ENCODE measurements at places on chromosomes 12 and 14. TPM values are rescaled to one million over a fixed set of nuclear protein-coding genes. Genes with fewer than 3 reads are reported as not detected.

ABCC9 gene
- total RNA-seq = 2.3 TPM

MYL2 gene
- total RNA-seq = 0.55 TPM

RPGRIP1 gene
- total RNA-seq = 35.7 TPM

SLC6A15 gene
- total RNA-seq = 1.7 TPM

CMTM5 gene
- total RNA-seq = 0.81 TPM

DNA sequence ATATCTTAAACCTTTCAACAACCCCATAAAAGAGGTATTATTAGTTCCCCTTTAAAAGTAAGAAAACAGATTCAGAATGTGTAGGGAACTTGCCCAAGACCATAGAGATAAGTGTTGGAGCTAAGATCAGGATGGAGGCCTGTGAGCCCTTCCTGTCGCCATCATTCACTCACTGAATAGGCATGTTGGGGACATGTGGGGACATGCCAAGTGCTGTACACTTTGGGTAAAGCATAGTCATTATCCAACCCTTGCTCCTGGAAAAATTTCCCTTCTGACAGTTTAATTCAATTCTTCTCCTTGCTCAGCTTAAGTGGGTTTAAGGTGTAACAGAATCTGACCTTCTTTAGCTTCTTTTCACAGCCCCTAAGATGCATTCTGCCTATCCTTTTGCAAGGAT lies 28.0 kb upstream of the C12orf42 start:
- no peaks in the 10 kb centered on the region for H3K27me3 ChIP-seq
- no peak overlapping the region for H3K4me3 ChIP-seq
- H3K36me3 ChIP-seq = no peaks in the 10 kb centered on the region

DNA sequence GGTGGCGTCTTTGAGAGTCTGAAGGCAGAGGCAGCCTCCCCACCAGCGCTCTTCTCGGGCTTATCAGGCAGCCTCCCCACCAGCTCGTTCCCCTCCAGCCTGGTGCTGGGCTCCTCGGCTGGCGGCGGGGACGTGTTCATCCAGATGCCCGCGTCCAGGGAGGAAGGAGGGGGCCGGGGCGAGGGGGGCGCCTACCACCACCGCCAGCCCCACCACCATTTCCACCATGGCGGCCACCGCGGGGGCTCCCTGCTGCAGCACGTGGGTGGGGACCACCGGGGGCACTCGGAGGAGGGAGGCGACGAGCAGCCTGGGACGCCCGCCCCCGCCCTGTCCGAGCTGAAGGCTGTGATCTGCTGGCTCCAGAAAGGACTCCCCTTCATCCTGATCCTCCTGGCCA lies 11.8 kb downstream of the RNFT2 start:
- H3K27me3 ChIP-seq = no peaks in the 10 kb centered on the region
- no peaks in the 10 kb centered on the region for H3K4me1 ChIP-seq
- DNase-seq = no peak
- H3K4me3 ChIP-seq = no peak overlapping the region
- H3K27ac ChIP-seq = no peak overlapping the region

- H3K4me1 ChIP-seq = no peaks in the 10 kb centered on the region
- H3K27ac ChIP-seq = no peak overlapping the region
- no peaks in the 10 kb centered on the region for H3K27me3 ChIP-seq
- H3K4me3 ChIP-seq = no peak overlapping the region
- DNase-seq = no peak
Measured at GRCh38 chr12:47236109-47236714, 156.5 kb upstream of the AMIGO2 start.

GRCh38 chr12:91746976-91747375 lies 398.7 kb downstream of the BTG1 start:
- no peak overlapping the region for H3K27ac ChIP-seq
- no peak overlapping the region for H3K4me3 ChIP-seq
- H3K36me3 ChIP-seq = no peaks in the 10 kb centered on the region
- no peak for DNase-seq
- no peaks in the 10 kb centered on the region for H3K27me3 ChIP-seq

DNA sequence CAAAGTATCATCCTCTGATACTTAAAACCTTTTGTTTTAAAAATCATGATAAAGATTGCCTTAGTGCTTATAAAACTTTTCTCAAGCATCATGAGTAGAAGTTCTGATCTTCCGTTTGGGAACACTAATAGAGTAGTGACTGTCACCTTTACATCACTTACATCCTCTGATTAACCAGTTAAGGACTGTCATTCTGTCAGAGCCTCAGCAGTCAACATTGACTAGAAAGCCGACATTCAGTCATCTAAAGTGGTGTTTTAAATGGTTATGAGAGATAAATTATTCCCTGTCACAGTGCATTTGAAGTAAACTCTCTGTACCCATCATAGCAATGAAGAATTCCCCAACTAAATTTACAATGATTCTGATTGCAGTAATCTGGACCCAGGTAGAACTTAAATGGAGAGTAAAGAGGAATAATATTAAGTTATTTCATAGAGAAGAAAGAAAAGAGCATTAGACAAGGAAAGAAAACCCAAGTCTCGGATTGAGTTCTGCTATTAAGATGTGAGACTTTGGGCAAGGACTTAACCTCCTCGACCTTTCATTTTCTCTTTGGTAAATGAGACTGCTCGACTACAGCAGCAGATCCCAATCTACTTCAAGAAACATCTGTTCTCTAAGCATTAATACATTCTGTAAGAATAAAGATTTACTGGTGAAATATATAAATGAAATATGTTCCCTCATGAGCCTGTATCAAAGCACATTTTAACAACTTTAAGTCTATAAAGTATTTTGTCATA lies 563.9 kb upstream of the LMO3 start:
- H3K4me3 ChIP-seq = no peak overlapping the region
- H3K36me3 ChIP-seq = no peaks in the 10 kb centered on the region
- H3K4me1 ChIP-seq = no peaks in the 10 kb centered on the region
- H3K27ac ChIP-seq = no peak overlapping the region

- H3K4me1 ChIP-seq = no peaks in the 10 kb centered on the region
- H3K36me3 ChIP-seq = no peaks in the 10 kb centered on the region
- H3K27me3 ChIP-seq = no peaks in the 10 kb centered on the region
- no peak for DNase-seq
- H3K27ac ChIP-seq = no peak overlapping the region
- no peak overlapping the region for H3K4me3 ChIP-seq
Measured at GRCh38 chr14:25122211-25122610, 72.3 kb upstream of the STXBP6 start.

GRCh38 chr12:124497658-124498057 lies 69.8 kb downstream of the NCOR2 start:
- peak; percentile 59 for DNase-seq
- no peak overlapping the region for H3K4me3 ChIP-seq
- no peaks in the 10 kb centered on the region for H3K36me3 ChIP-seq
- no peaks in the 10 kb centered on the region for H3K27me3 ChIP-seq

- H3K4me3 ChIP-seq = no peak overlapping the region
- no peaks in the 10 kb centered on the region for H3K36me3 ChIP-seq
- no peak overlapping the region for H3K27ac ChIP-seq
- DNase-seq = no peak
- no peaks in the 10 kb centered on the region for H3K27me3 ChIP-seq
Measured at GRCh38 chr12:96130396-96131059, 63.6 kb upstream of the ELK3 start.

GRCh38 chr12:6850796-6851152 lies 312 bp downstream of the CDCA3 start:
- H3K4me3 ChIP-seq = peak overlapping the region; percentile 76
- DNase-seq = no peak
- peaks cover 19% of the 10 kb centered on the region for H3K4me1 ChIP-seq
- no peaks in the 10 kb centered on the region for H3K36me3 ChIP-seq
- H3K27me3 ChIP-seq = no peaks in the 10 kb centered on the region

GRCh38 chr14:55580470-55581341 lies 699 bp downstream of the KTN1 start:
- H3K27me3 ChIP-seq = no peaks in the 10 kb centered on the region
- no peaks in the 10 kb centered on the region for H3K36me3 ChIP-seq
- peak overlapping the region; percentile 97 for H3K27ac ChIP-seq
- DNase-seq = peak; percentile 74

DNA sequence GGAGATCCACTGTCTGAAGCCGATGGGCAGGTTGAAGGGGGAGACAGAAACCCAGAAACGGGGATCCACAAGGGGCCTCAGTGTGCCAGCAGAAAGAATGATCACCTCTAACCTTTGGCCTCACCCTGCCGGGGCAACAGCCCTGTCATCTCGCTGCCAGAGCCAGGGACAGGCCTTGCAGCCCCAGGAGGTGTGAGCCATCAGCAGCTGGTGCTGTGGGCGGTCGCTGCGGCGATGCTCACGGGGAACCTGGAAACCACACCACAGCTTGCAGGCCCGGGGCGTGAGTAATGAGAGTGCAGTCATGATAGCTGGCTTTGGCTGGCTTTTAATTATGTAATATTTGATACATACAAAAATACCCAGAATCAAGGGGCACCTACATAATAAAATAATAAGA lies 4.7 kb upstream of the TTC7B start:
- no peaks in the 10 kb centered on the region for H3K27me3 ChIP-seq
- H3K4me3 ChIP-seq = no peak overlapping the region
- H3K4me1 ChIP-seq = no peaks in the 10 kb centered on the region
- no peak overlapping the region for H3K27ac ChIP-seq

DNA sequence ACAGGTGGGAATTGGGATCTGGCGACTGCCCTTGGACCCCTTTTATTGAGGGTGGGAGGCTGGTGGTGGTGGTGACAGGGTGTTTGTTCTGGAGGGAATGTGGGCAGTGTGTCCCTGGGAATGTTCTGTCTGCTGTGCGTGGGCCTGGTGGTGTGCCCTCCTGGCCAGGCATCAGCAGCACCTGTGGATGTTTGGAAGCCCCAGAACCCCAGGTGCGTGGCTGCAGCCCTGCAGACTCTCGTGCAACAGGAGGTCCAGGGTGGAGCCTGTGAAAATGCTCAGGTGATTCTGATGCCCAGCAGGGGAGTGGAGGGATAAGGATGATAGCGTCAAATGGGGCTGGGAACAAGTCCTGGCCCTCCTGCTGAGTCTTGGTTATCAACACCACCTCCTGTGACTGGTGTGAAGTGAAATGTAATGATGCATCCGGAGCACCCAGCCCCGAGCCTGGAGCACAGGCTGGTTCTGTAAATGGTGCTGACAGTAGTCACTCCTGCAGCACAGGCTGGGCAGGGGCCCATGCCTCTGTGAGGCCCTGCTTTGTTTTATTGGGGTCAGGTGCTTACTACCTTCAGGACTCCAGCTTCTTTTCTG lies 176.6 kb downstream of the TSPAN9 start:
- no peak overlapping the region for H3K4me3 ChIP-seq
- H3K36me3 ChIP-seq = no peaks in the 10 kb centered on the region
- H3K4me1 ChIP-seq = peaks cover 12% of the 10 kb centered on the region
- no peak overlapping the region for H3K27ac ChIP-seq
- no peaks in the 10 kb centered on the region for H3K27me3 ChIP-seq

GRCh38 chr12:118641249-118641648 lies 264.9 kb downstream of the SUDS3 start:
- H3K4me1 ChIP-seq = no peaks in the 10 kb centered on the region
- no peaks in the 10 kb centered on the region for H3K27me3 ChIP-seq
- no peak overlapping the region for H3K27ac ChIP-seq

GRCh38 chr14:44945264-44945663 lies 16.5 kb downstream of the KLHL28 start:
- H3K4me1 ChIP-seq = no peaks in the 10 kb centered on the region
- H3K4me3 ChIP-seq = no peak overlapping the region
- no peaks in the 10 kb centered on the region for H3K27me3 ChIP-seq
- no peak overlapping the region for H3K27ac ChIP-seq

DNA sequence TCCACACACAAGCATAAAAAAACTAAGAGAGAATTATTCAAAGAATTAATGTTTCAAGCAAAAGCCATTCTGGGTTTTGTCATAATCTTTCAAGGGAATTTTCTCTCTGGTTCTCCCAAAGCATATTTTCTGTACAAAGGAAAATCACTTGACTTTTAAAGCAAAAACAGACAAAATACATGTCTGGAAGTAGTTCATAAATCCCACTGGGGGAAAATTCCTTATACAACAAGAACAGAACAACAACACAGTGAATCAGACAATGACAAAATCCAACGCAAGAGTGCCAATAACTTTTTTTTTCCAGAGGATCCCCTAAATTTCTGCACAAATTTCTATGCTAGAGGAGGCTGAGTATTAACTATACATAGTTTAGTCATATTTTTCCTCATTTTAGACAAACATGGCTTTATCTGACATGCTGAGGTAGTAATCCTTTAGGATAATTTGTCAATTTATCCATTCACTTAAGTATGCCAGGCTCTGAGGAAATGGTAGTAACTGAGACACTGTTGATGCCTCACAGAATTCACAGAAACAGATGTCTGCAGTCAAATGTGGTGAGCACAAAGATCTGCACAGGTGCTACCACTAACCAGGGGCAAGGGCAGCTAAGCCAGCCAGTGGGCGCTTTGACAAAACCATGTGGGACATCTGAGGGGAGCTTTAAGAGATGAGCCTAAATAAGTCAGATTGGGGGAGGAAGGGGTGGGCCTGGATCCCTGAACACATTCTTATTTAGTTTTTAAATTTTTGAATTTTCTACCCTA lies 38.0 kb downstream of the GRIP1 start:
- no peaks in the 10 kb centered on the region for H3K4me1 ChIP-seq
- no peak overlapping the region for H3K4me3 ChIP-seq
- H3K27ac ChIP-seq = no peak overlapping the region
- no peaks in the 10 kb centered on the region for H3K36me3 ChIP-seq
- H3K27me3 ChIP-seq = no peaks in the 10 kb centered on the region

DNA sequence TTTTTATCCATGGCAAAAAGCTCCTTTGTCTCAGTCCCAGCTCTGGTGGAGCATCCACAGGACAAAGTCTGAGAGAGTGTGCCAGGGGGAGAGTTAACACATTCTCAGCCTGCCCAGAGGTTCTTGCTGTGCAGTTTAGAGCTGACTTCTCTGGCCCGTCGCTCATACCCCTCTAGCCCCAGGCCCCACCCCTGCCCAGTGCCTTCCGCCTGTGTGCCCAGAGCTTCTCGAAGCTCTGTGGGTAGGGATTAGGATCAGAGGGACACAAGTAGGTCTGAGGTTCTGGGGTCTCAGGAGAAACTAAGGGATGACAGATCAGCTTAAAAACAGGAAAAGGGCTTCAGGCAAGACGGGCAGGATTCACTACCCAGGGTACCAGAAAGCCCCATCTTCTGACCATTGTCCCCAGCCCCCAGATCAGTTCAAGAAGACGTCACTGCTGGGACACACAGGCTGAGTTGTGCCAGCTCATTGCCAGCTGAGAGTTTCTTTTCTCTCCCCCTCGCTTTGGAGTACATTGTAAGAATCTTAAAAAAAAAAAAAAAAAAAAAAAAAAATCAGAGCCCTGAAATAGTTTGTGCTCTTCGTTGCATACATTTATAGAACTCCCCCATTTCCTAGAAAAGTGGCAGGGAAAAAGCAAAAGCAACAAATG lies 127.0 kb downstream of the GCH1 start:
- H3K4me1 ChIP-seq = peaks cover 11% of the 10 kb centered on the region
- no peak for DNase-seq
- H3K4me3 ChIP-seq = no peak overlapping the region
- no peak overlapping the region for H3K27ac ChIP-seq
- no peaks in the 10 kb centered on the region for H3K27me3 ChIP-seq

- no peak overlapping the region for H3K4me3 ChIP-seq
- no peak overlapping the region for H3K27ac ChIP-seq
- DNase-seq = no peak
- H3K36me3 ChIP-seq = no peaks in the 10 kb centered on the region
Measured at GRCh38 chr12:132390287-132391076, 61.1 kb upstream of the GALNT9 start.

GRCh38 chr12:123109319-123109772 lies 41.5 kb downstream of the PITPNM2 start:
- H3K27ac ChIP-seq = no peak overlapping the region
- H3K4me1 ChIP-seq = peaks cover 19% of the 10 kb centered on the region
- H3K27me3 ChIP-seq = no peaks in the 10 kb centered on the region
- DNase-seq = peak; percentile 41
